Common myeloid progenitor, CD34-positive (primary cell): ENCODE measurements at places on chromosomes 11 and 22.
A peak's percentile ranks its signal among the peaks of the same experiment; 100 is the strongest.

DNA sequence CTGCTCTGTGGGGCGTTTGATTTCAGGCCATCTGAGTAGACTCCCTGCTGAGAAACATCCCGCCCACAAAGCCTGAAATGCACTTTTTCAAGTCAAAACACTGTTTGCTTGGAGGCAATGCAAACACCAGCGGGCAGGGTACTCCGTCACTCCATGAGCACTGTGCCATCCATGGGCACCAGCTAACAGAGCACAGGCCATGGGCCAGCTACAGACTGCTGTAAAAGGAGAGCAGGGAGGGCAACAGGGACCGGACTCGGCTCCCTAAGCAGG lies 16.6 kb upstream of the EFCAB6 start:
- DNase-seq = no peak

- DNase-seq = no peak
Observed at GRCh38 chr11:62499944-62500649, 46.5 kb downstream of the AHNAK start.

DNA sequence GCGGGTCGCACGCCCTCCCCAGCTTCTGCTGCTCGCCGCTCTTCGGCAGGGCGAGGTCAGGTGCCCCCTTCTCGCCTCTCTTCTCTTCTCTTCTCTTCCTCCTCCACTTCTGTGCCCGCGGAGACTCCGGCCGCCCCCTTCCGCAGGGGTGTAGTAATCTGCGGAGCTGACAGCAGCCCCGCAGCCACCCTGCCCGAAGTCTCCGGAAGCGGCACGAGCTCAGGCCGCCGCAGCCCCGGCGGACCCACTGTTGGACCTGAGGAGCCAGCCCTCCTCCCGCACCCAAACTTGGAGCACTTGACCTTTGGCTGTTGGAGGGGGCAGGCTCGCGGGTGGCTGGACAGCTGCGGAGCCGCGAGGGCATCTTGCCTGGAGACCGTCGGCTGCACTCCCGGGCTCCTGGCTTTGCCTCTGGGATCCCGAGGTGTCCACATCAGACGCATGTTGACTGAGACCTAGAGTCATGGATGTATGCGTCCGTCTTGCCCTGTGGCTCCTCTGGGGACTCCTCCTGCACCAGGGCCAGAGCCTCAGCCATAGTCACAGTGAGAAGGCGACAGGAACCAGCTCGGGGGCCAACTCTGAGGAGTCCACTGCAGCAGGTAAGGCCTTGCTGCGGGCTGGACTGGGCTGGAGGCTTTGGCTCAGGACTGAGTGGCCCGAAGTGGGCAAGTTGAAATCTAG lies 486 bp downstream of the STIM1 start:
- peak; percentile 76 for DNase-seq

DNA sequence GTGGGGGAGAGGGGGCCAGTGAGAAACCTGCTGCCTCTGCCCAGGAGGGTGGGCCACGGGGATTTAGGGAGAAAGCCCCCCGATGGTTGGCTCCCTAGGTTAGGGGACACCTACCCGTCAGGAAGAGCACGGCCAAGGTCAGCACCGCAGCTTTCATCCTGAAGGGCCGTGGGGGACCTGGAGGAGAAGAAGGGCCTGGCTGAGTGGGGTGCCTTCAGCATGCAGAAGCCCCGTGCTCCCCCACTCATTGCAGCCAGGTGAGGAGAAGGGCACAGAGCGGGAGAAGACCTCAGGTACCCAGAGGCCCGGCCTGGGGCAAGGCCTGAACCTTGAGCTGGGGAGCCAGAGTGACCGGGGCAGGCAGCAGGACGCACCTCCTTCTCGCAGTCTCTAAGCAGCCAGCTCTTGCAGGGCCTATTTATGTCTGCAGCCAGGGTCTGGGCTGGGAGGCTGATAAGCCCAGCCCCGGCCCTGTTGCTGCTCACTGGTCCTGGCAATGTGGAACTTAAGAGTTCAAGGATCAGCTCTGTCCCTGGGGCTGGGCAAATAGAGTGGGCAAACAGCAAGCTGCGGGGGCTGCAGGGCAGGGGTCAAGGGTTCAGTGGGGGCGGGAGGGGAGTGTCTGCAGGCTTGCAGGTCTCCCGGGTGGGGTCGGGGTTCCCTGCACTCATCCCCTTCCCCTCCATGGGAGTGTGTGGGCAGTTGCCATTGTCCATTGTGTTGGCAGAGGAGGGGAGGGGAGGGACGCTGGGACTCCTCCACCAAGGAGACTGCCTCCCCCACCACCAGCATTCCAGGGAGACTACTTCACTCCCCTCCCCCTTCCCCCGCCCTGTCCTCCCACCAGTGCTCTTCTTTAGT lies at the start of gene APOA1:
APOA1 (minus strand) TSS at position 392 of the 861 bp plus-strand sequence; CDS start at position 157, 235 bp downstream.
- no peak for DNase-seq

DNA sequence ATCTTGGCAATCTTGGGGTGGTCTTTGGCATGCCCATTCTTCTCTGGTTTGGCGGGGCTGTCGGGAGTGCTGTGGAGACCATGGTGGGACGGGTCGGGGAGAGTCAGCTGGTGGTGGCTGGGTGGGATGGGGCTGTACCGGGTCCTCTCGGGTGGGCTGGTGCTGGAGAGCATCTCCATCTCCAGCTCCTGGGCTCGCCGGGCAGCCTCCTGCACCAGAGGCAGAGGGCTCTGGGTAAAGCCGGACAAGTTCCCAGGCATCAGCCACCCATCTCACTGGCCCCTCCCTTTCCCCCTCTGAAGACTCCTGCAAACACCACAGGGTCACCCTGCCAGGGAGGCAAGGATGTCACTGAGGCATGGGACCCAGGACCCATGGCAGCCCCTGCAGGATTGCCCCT lies 25.1 kb downstream of the ANKK1 start:
- DNase-seq = no peak
